DND-41 (cell line): ENCODE measurements at places on chromosomes 6 and 20.

DNA sequence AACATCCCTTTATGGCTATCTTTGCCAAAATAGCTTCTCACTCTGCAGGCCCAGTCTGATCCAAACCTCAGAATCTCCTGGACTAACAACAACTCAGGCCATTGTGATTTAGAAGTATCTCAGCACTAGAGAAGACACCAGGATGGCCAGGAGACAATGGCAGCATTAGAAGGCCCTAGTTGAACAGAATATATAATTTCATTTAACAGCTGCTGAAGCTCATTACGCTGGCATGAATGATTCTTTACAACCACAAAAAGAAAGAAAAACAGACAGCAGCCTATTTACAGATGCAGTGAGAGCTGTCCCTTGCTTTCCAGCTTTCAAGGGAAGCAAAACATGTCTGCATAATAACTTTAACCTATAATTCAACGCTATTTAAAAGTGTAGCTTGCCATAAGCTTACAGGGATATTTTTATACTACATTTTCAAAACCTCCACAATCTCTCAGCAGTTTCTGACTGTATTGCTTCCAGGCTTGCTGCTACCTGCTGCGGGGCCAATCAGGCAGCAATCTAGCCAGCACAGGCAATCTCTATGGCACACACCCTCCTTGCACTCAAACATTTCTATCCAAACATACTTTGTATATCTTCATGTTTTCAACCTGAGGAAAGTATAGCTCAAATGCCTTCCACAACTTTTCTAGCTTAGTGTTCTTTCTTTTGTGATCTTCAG is 107.3 kb downstream of the OGFRL1 start:
- H3K27me3 ChIP-seq = no peaks in the 10 kb centered on the region
- H3K36me3 ChIP-seq = no peaks in the 10 kb centered on the region
- H3K4me3 ChIP-seq = no peak overlapping the region
- DNase-seq = no peak

DNA sequence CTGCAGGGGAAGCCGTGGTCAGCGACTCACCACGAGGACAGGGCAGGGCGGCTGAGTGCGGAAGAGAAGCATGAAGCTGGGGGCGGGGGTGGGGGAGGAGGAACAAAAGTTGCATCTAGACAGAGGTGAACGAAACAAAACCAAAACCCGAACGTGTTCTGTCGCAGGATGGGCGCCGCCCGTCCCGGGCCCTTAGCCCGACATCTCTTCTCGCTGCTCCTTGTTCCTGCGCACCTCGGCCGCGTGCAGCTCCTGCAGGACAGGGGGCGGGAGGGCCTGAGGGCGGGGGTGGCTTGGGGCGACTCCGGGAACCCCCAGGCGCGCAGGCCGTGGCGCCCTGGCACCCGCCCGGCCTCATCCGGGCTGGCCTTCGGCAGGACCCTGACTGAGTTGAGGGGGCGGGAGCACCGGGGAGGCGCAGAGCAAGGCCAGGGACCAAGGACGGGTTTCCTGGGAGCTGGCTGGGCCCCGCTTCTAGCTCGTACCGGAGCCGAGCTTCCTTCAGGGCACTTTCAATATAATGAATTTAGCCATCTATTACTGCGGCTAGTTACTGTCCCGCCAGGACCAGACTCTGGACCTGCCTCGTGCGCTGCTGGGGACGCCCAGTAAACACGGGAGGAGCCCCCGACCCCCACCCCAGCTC is 12.0 kb downstream of the STMN3 start:
- peaks cover 15% of the 10 kb centered on the region for H3K36me3 ChIP-seq
- H3K27ac ChIP-seq = no peak overlapping the region
- no peak for DNase-seq

DNA sequence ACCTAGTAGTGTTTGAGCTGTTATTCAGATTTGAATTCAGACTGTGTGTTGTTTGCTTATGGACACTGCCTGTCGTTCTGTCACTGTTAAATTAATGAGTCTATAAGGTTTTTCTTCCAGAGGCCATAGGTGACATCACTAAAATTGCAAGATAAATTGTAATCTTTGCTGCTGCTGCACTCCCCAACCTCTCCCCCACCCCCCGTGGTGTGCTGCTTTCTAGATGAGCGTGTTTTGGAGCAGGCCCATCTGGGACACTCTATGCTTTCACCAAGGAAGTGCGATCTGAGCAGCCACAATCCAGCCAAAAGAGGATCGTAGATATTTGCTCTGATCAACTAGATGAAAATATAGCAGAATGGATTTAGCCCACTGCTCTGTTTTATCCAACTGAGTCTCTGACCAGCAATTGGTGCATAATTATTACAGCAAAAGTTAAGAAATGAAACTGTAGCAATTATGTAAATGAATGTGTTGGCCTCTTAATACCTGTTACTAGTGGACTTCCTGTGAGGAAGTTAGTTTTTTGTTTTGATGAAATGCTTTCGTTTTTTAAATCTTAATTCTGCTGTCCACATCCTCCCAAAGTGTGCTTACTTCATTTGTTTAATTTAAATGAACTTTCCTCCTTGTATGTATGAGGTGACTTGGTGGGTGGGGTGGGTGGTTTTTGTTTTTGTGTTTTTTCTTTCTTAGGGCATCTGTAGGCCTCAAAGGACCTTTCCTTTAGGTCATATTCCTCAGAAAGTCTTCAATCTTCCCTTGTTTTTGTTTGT is 58.1 kb downstream of the RPRD1B start:
- H3K4me1 ChIP-seq = peaks cover 15% of the 10 kb centered on the region
- H3K27me3 ChIP-seq = no peaks in the 10 kb centered on the region
- H3K4me3 ChIP-seq = no peak overlapping the region
- no peak overlapping the region for H3K27ac ChIP-seq

GRCh38 chr20:10898552-10898951 is 224.8 kb upstream of the JAG1 start:
- no peak for DNase-seq
- H3K27me3 ChIP-seq = no peaks in the 10 kb centered on the region
- no peak overlapping the region for H3K4me3 ChIP-seq
- H3K4me1 ChIP-seq = no peaks in the 10 kb centered on the region
- no peak overlapping the region for H3K27ac ChIP-seq

DNA sequence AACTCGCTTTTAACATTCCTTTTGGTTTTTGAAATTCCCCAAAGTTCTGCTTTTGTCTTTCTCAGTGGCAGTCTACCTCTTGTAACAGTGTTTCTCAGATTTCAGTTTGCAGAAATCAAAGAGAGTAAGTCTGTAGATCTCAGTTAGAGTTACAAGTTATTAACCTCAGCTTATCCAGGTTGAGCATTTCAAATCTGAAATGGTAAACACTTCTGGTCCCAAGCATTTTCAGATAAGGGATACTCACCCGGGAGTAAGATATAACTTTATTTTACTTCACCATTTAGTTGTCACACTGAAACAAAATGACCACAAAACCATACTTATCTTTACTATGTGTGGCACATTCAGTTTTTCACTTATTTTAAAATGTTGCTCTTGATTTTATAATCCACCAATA is 9.8 kb downstream of the ZNF292 start:
- no peak overlapping the region for H3K4me3 ChIP-seq
- H3K27me3 ChIP-seq = no peaks in the 10 kb centered on the region
- DNase-seq = no peak
- H3K36me3 ChIP-seq = peaks cover 17% of the 10 kb centered on the region
- H3K27ac ChIP-seq = no peak overlapping the region
- H3K4me1 ChIP-seq = peaks cover 11% of the 10 kb centered on the region

- H3K27me3 ChIP-seq = no peaks in the 10 kb centered on the region
- H3K27ac ChIP-seq = no peak overlapping the region
Observed at GRCh38 chr6:63975699-63976098, 340.1 kb downstream of the PHF3 start.

DNA sequence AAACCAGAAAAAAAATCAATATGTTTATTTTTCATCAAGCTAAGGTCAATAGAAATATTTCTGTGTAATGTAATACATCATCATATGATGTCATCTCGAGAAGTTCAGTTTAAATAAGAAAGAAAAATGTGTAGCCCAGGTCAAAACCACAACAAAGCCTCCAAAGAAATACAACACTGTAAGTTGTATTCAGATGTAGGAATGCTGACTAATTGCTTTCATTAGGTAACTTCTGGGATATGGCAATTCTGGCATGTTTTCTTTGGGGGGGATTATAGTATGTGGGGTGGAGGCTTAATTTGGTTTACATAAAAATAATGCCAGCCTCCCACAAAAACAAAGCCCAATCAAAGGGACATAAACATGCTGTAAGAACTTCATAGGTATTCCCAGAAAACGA is 881.8 kb upstream of the CITED2 start:
- H3K27me3 ChIP-seq = no peaks in the 10 kb centered on the region
- DNase-seq = no peak
- no peaks in the 10 kb centered on the region for H3K4me1 ChIP-seq
- H3K27ac ChIP-seq = no peak overlapping the region
- H3K4me3 ChIP-seq = no peak overlapping the region

DNA sequence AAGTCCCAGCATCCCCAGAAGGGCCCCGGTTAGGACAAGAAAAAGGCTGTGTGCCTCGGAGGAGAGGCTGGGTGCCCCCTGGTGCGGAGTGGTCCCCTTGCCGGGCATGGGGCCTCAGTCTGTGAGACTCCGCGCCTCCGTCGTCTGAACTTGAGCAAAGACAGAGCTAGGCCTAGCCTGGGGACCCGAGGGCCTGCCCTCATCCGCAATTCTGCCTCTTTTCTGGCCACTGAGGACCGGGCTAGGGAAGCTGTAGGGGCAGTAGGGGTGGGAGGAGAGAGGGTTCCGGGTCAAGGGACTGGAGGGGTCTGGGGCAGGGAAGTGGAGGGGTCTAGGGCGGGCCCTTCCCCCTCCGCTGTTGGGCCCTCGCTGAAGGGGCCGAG is 550 bp upstream of the HSPA12B start:
- H3K36me3 ChIP-seq = no peaks in the 10 kb centered on the region
- no peak overlapping the region for H3K27ac ChIP-seq
- H3K4me3 ChIP-seq = no peak overlapping the region
- peaks cover 23% of the 10 kb centered on the region for H3K27me3 ChIP-seq

- peaks cover 24% of the 10 kb centered on the region for H3K4me1 ChIP-seq
- peaks cover 46% of the 10 kb centered on the region for H3K36me3 ChIP-seq
- no peak for DNase-seq
- H3K4me3 ChIP-seq = no peak overlapping the region
- H3K27ac ChIP-seq = no peak overlapping the region
- no peaks in the 10 kb centered on the region for H3K27me3 ChIP-seq
Observed at GRCh38 chr20:3042625-3043024, 797 bp upstream of the GNRH2 start.
